ENCODE measurements at places on chromosomes 3 and 15. TPM values are rescaled to one million over a fixed set of nuclear protein-coding genes. Genes with fewer than 3 reads are reported as not detected.

GCNT3 gene
- not detected for total RNA-seq

- no peaks in the 10 kb centered on the region for H3K27me3 ChIP-seq
- no peak overlapping the region for H3K4me3 ChIP-seq
- no peak overlapping the region for H3K27ac ChIP-seq
These were observed 43.2 kb upstream of the ACKR4 start for GRCh38 chr3:132553826-132554225.

REC114 gene
- total RNA-seq, result not detected

ST3GAL6 gene
- 2.7 TPM for total RNA-seq

PRSS50 gene
- total RNA-seq, result not detected

GRCh38 chr15:101827257-101827656 is 15.3 kb downstream of the OR4F15 start:
- no peaks in the 10 kb centered on the region for H3K4me1 ChIP-seq
- no peak for DNase-seq
- H3K27ac ChIP-seq, result no peak overlapping the region
- H3K27me3 ChIP-seq, result no peaks in the 10 kb centered on the region
- no peaks in the 10 kb centered on the region for H3K36me3 ChIP-seq

All from ascending aorta (tissue), 2 donors.